ENCODE measurements at places on chromosomes 12 and 14.

GRCh38 chr12:54853933-54854538 lies at the start of gene MUCL1:
MUCL1 (plus strand) TSS chr12:54854516; CDS start chr12:54854583, 67 bp downstream.
- peak; percentile 74 for DNase-seq

GRCh38 chr12:125824276-125824675 lies 759.0 kb downstream of the AACS start:
- no peak for DNase-seq

- no peak for DNase-seq
These were observed 723.4 kb downstream of the TRHDE start for GRCh38 chr12:72995616-72996015.

- no peak for DNase-seq
These were observed 158.6 kb upstream of the CCND2 start for GRCh38 chr12:4114986-4115385.

DNA sequence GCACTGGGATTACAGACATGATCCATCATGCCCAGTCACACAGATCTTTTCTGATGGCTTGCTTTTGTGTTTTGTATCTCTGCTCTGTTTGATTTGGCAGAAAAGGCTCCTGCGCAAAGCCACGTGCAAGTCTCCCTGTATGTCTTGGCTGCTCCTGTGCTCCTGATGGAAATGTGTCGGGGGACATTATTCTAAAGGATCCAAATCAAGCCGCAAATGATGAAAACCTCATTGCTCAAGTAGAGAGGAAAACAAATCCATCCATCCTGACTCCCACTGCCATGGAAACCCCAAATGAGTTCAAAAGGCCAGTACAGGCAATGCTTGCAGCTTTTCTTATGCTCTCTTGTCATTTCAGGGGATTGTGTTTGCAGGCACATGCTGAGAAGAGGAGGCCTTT lies 93.8 kb downstream of the NDUFA12 start:
- DNase-seq, result no peak

DNA sequence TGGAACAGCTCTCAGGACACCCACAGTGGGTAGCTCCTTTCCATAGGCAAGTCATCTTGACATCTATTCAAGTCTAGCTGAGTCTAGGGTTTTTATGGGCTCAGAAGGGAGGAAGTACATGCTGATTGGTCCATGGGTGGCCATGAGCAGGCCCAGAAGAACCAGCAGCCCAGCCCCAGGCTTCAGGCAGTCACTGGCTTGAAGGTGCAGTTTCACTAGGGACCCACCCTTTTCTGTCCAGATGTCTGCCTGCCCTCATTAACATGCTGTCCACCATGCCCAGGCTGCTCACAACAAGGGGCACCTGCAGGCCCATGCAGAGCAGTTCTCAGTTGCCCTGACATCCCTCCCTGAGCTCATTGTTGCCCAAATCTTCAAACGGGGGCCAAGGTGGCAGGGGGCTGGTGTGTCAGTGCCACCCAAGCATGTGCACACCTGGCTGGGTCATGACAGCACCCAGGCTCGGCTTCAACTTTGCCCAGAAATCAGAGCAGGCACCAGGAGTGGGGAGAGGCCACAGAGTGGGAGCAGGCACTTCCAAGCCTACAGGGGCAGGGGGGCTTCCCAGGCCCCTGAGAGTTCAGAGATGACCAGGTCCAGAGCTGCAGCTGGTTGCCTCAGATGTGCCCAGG lies 18.7 kb upstream of the LGR5 start:
- DNase-seq, result no peak

GRCh38 chr14:21229821-21230220 lies 39.4 kb downstream of the HNRNPC start:
- no peak for DNase-seq

- DNase-seq, result no peak
These were observed 11.4 kb upstream of the DLK1 start for GRCh38 chr14:100715332-100715731.

GRCh38 chr14:65986041-65986440 lies 500.1 kb upstream of the CCDC196 start:
- no peak for DNase-seq

DNA sequence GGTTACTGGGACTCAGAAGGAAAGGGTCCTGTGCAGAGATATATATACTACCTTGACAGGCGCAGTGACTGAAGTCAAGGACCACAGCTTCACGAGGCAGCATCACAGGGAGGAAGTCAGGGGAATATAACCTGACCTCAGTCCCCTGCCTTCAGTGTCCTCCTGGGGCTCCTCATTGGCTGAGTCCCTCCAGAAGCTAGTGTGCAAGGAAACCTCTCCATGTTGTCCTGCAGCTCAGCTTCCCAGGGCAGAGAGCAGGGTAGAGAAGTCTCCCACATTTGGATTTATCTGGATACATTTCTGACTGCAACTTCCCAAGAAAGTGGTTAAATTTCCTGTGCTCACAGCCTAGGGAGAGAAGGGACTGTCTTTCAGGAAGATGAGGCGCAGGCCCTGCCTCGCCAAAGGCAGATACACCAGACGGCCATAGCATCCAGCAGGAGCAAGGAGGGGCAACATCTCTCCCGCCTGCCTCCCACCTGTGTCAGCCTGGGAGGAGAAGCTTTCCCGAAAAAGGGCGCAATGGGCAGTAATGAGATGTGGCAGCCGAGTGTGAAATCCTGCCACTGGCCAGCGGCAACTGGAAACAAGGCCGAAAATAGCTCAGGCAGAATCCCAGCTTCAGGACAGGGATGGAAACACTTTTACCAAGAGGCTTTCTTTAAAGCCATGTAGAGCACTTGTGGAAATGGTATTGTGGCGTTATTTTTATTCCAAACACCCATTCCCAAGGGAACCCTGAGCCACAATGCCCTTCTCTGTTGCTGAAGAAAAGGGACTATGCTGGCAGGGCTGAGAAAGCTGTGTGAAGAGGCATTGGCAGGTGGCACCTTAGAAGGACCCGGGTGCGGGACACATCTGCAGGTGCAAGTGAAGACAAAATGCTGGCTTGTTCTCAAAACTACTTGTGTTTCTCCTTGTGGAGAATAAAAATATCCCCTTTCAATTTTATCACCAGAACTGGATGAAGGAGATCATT lies 54.9 kb upstream of the HIF1A start:
- DNase-seq, result no peak

DNA sequence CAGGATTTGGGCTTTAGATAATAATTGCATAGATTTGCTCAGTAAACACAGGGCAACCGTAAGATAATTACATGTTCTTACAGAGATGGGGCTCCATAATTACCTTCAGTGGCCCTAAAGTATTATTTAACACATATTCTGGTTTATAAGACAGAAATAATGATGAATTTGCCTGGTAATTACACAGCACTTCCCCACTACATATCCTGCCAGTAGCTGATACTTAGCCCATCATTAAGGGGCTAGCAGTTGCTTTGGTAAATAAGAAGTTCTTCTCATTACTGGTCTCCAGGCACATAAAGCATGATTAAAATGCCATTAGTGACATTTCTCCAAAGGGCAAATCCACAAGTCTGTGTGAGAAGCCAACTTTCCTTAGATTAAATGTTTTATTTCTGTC lies 158.7 kb downstream of the NUAK1 start:
- no peak for DNase-seq

- no peak for DNase-seq
These were observed 122.9 kb upstream of the PCED1B start for GRCh38 chr12:46956451-46957035.

GRCh38 chr14:34098045-34098984 lies 147.4 kb upstream of the EGLN3 start:
- DNase-seq, result no peak

- DNase-seq, result no peak
These were observed 9.4 kb downstream of the ERP27 start for GRCh38 chr12:14928931-14929330.

DNA sequence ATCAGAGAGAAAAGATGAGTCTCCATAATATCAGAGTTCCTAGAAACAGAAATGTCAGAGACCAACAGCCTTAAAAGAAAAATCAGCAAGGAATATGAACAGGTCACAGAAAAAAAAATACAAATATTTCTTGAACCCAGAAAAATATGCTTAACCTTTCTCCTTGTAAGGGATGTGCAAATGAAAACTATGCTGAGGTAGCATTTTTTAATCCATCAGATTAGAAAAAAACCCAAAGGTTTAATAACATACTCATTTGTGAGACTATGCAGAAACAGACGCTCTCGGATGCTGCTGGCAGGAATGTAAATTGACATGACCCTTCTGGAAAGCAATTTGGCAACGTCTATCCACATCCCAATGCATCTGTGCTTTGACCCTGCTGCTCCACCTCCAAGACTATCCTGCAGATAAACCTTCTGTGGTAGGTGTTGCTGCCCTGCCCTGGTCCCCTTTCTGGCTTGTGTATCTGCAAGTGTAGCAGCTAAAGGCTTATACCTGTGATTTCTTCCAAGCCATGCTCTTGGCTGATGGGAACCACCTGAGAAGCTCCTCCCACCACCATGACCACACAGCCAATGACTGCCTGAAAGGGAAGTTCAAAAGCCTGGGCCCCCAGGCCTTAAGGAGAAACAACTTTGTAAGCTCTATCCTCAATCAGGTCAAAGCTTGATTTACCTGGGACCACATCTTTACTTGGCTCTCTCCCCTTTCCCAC lies 49.4 kb downstream of the LTBP2 start:
- DNase-seq, result no peak

DNA sequence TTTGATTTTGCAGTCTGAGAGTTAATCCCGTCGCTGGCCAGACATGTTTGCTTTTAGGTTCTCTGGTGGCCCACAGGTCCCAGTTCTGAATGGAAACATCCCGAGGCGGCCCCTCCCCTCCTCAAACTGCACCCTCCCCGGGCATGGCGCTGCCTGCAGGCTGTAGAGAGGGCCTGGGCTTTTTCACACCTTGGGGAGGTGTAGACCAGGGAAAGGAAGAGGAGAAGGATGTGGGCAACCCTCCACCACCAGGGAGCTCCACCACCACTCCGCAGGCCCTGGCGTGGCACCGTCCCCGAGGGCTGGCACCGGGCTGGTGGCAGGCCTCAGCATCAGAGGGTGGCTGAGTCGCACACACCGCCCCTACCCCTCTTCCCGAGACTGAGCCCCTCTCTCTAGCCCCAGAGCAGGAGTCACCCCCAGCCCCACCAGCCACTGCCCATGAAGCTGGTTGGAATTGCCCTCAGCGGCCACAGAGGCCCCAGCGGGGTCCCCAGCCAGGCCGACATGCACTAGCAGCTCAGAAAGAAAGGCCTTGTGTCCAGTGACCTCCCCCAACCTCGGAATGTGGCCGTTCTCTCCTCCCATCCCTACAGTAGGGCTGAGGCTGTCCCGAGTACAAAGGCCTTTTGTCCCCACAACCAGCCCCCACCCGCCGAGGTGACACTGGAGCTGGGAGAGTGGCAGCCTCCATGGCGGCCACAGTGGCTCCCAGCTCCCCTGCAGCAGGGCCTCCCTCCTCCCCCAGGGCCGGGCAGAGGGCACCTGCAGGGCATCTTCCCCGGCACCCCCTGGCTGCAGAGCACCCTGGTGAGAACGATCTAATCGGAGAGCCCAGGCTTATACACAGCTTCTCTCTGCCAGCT lies 23.5 kb upstream of the INF2 start:
- no peak for DNase-seq

DNA sequence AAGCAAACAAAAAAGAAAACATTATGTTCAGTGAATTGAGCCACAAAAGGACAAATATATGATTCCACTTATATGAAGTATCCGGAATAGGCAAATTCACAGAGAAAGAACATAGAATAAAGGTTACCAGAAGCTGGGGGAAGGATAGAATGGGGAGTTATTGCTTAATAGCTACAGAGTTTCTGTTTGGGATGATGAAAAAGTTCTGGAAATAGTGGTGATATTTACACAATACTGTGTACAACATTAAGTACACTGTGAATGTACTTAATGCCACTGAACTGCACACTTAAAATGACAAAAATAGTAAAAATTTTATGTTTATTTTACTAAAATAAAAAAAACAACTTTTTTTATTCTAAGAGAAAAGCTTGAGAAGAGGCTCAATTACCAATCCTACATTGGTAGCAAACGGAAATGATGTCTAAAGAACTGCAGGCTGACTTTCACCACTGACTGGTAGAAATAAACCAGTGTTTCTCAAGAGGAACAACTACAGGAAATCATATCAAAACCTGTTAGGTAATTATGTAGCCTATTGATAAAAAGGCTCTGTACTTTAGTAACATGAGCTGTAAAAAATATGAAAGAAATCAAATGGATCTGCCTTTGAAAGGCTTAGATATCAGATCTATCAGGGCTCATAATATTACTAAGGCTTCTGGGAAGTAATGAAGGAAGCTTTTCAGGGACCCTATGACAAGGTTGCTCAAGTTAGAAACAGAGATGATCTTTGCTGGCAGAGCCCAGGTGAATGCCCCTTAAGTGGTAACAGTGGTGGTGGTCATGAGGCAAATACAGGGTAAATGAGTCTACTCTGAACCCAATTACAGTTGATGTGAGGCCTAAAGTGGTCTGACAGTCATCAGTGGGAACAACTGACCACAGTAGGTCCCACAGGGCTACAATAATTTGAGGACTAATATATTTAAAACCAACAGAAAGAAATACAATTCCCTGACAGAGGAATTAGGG lies 41.3 kb downstream of the BAZ1A start:
- no peak for DNase-seq

GRCh38 chr12:103011974-103012763 lies 54.7 kb downstream of the ASCL1 start:
- DNase-seq, result no peak

GRCh38 chr12:6204533-6205143 lies 4.4 kb downstream of the CD9 start:
- DNase-seq, result no peak

DNA sequence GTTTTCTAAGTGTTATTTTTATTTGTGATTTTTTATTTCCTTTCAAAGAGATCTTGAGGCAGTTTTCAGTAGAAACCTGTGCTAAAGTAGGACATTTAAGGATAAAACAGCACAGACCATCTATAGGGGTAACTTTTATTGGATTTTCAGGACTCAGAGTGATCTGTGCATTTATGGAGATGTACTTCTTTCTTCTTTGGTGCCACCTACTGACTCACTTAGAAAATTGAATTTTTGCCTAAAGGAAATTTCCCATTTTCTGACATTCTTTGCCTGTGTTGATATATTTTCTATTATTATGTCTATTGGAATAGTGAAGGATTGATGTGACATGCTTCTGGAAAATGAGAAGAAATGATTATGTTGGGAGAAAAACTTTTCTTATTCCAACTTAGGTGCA lies 113.0 kb downstream of the UNC79 start:
- no peak for DNase-seq

- DNase-seq, result peak; percentile 58
These were observed 37.0 kb upstream of the FBXO33 start for GRCh38 chr14:39469094-39469710.

GRCh38 chr14:23469906-23470403 lies 452 bp downstream of the NGDN start:
- DNase-seq, result no peak

GRCh38 chr12:123395236-123395635 lies 11.3 kb downstream of the KMT5A start:
- DNase-seq, result no peak

GRCh38 chr12:26434299-26435068 lies 239.1 kb downstream of the SSPN start:
- peak; percentile 15 for DNase-seq

All from stimulated activated naive CD8-positive, alpha-beta T cell treated with anti-CD3 and anti-CD28 coated beads, Interleukin-15, amount 100 ng/mL, for 72 hours (primary cell).